ENCODE measurements at places on chromosomes 2 and 18.

- DNase-seq = peak; percentile 51
Measured at GRCh38 chr2:9178904-9179571, 27.6 kb upstream of the ASAP2 start.

GRCh38 chr18:57433934-57434535, 1.1 kb upstream of the ONECUT2 start:
- DNase-seq = no peak

- DNase-seq = peak; percentile 11
Measured at GRCh38 chr2:157627594-157628476, 829 bp downstream of the ACVR1C start.

- no peak for DNase-seq
Measured at GRCh38 chr2:54681416-54681815, 42.0 kb upstream of the EML6 start.

GRCh38 chr18:48558248-48558647, 19.4 kb downstream of the CTIF start:
- no peak for DNase-seq

- no peak for DNase-seq
Measured at GRCh38 chr2:131656816-131657633, 129.3 kb downstream of the CCDC74A start.

DNA sequence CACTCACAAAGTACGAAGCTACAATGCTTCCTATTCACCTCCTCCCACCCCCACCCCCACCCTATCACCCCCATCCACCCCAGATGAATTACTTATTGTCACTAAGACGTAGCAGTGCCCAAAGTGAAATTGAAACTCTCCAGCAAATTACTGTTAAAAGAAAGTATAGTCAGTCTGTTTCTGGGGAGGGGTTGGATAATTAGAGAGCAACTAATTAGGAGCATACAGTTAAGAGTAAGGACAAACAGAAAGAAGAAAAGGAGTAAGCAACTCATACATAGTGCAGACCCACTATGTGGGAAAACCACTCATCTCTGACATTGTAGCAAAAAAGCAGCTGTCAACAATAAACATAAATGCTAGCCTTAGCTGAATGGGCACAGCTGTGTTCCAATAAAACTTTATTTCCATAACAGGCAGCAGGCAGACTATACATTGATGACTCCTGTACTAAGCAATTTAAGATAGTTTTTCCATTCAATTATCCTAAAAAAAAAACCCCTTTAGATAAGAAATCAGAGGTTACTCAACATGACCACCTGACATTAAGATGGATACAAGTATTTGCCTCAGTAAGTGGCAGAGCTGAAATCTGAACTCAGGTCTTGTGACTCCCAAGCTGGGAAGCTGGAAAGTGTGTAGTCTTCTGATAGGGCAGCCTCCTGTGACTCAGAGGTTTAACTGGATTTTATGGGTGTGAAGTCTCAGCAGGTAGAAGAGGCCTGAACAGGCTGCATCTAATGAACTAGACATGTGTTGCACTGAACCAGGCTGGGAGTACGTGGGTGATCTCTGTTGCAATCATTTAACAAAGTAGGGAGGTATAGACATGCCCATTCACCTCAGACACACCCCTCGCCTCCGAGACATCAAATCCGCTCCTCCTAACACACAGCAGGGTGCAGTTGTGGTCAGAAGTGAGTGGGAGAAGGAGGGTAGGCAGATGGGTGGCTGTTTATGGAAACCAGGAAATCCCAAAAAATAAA, 171.8 kb upstream of the KLF7 start:
- DNase-seq = no peak

- no peak for DNase-seq
Measured at GRCh38 chr2:187989925-187990623, 301.6 kb upstream of the GULP1 start.

- DNase-seq = no peak
Measured at GRCh38 chr18:52541056-52541455, 201.1 kb downstream of the DCC start.

- no peak for DNase-seq
Measured at GRCh38 chr2:128424406-128425171, 105.9 kb upstream of the HS6ST1 start.

DNA sequence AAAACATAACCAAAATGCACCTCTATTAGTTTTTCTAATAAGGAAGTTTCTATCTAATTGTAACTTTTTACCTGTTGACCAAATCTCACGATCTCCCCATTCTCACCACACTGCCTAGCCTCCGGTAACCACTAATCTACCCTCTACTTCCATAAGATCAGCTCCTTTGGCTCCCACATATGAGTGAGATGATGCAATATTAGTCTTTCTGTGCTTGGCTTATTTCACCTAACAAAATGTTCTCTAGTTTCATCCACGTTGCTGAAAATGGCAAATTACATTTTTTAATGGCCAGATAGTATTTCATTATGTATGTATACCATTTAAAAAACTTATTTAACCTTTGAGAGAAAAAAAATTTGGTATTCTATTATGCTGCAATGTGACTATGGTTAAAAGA, 379.0 kb upstream of the NXPH2 start:
- no peak for DNase-seq

DNA sequence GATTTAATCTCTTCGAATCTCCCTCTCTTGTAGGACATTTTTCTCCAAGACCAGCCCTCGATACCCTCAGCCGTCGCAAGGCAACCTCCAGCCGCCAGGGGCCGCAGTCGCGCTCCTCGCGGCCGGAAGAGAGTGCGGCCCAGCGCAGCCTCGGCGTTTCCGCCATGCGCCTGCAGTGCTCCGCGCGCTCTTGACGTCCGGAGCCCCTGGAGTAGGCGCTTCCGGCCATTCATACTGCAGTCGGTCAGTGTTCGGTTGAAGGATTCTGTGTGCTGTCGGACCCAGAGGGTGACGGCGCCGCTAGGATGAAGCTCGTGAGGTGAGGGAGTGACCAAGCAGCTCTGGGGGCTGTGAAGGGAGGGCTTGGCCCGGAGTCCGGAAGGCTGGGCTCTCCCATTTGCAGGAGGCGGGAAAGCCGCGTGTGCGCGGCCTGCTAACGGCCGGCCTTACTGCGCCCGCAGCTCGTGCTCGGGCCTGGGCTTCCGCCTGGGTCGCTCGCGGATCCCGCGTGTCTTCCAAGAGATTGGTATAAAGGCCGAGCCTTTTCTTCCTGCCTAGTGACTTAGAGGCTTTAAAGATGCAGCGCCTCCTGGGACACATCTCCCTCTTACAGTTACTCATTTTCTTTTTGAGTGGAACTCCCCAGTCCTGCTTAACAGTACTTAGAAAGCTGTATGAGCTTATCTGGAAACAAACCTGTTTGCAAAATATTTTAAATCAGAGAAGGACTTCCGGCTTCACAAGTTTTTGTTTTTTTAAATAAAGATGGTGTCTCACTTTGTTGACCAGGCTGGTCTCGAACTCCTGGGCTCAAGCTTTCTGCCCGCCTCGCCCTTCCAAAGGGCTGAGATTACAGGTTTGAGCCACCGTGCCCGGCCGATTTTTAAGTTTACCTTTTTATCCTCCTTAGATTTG, at the start of gene SNRPD1:
Gene SNRPD1 (plus strand): TSS at position 190 of the 915 bp plus-strand sequence. CDS start 116 bp downstream, at position 306.
- DNase-seq = peak; percentile 91

- DNase-seq = no peak
Measured at GRCh38 chr2:196808083-196808665, 981 bp downstream of the C2orf66 start.

DNA sequence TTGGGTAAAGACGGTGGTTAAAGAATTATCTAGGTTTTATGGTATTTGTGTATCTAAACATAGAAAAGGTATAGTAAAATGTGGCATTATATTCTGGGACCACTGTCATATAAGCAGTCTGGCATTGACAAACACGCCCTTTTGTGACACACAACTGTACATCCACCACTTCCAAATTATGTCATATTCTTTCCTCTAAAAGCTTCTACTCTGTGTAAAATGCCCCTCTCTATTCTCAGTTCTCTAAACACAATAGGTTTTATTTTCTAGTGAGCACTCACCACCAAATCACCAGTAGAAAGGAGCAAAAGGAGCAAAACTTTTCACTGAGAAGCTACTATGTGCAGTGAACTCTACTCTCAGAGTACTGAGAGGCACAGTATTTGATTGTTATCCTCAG, 88.1 kb upstream of the PIEZO2 start:
- DNase-seq = no peak

DNA sequence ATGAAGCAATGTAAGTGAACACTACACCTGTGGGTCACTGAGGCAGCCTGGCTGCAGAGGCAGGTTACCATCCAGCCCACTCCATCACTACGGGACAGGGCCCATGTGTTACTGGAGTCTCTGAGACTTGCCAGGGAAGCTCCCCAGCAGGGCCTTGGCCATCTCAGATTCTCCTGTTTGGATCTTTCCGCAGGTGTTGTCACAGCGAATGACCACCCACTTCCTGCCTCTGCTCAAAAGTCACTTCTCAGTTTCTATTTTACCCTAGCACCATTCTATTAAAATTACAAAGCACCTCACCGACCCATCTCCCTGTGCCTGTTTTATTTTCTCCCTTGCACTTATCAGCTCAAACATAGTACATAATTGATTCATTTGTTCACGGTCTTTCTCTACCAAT, 34.5 kb upstream of the L3MBTL4 start:
- no peak for DNase-seq

DNA sequence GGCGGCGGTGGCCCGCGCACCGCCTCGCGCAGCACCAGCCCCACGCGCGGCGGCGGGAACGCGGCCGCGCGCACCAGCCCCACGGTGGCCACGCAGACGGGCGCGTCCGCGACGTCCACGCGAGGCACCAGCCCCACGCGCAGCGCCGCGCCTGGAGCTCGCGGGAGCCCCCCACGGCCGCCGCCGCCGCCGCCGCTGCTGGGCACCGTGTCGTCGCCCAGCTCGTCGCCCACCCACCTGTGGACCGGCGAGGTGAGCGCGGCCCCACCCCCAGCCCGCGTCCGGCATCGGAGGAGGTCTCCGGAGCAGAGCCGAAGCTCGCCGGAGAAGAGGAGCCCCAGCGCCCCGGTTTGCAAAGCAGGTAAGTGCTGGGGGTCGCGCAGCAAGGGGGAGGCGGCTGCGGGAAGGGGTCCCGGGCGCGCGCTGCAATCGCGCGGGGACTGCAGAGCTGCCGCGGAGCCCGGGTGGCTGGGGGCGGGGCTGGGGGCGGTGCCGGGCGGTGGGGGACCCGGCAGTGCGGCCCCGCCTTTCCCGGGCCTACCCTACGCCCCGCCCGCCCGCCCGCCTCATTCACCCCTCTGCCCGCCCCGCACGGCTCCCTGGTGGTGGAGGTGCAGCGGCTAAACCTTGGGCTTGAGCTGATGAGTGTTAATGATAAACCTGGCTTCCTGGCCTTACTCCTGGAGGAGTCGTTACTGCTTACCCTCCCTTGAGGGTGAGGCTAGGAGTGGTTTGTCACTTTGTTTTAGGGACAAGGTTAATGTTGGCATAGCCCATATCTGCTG, 851 bp downstream of the FAM117B start:
- DNase-seq = peak; percentile 51

- DNase-seq = peak; percentile 88
Measured at GRCh38 chr2:7857904-7858303, 824.0 kb upstream of the ID2 start.

GRCh38 chr2:113896791-113897190, 6.9 kb downstream of the ACTR3 start:
- DNase-seq = peak; percentile 47

DNA sequence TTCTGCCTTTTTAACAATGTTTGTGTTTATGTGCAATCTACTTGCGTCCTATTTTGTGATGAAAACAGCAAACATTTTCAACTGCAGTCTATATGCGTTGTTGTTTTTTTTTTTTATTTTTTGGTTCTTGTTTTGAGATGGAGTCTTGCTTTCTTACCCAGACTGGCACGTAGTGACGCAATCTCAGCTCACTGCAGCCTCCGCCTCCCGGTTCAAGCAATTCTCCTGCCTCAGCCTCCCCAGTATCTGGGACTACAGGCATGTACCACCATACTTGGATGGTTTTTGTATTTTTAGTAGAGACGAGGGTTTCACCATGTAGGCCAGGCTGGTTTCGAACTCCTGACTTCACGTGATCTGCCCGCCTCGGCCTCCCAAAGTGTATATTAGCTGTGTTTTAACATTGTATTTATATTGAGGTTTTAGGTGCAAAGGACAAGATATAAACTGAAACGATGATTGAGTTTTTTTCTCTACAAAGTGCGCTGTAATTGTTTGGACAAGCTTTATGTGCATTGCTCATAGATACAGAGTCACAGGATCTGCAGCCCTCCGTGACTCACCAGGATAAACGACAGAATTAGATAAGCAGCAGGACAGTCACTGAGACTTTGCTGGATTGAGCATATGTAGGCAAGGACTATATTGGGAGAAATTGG, 17.4 kb downstream of the CDH7 start:
- no peak for DNase-seq

- DNase-seq = peak; percentile 93
Measured at GRCh38 chr2:181371782-181372645, 85.2 kb upstream of the ITGA4 start.

DNA sequence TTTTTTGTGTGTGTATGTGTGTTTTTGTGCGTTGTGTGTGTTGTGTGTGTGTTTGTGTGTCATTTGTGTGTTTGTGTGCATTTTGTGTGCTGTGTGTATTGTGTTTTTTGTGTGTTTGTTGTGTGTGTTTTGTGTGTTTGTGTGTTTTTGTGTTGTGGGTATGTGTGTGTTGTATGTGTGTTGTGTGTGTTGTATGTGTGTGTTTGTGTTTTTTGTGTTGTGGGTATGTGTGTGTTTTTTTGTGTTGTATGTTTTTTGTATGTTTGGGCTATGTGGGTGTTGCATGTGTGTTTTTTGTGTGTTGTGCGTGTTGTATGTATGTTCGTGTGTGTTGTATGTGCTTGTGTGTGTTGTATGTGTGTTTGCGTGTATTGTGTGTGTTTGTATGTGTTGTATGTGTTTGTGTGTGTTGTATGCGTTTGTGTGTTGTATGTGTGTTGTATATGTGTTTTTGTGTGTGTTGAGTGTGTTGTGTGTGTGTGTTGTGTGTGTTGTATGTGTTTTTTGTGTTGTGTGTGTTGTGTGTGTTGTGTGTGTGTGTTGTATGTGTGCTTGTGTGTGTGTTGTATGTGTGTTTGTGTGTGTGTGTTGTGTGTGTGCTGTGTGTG, 275.3 kb downstream of the HRH4 start:
- no peak for DNase-seq

- no peak for DNase-seq
Measured at GRCh38 chr2:176364273-176364977, 95.2 kb downstream of the MTX2 start.

GRCh38 chr2:235048549-235048948, 96.7 kb downstream of the SH3BP4 start:
- DNase-seq = no peak

DNA sequence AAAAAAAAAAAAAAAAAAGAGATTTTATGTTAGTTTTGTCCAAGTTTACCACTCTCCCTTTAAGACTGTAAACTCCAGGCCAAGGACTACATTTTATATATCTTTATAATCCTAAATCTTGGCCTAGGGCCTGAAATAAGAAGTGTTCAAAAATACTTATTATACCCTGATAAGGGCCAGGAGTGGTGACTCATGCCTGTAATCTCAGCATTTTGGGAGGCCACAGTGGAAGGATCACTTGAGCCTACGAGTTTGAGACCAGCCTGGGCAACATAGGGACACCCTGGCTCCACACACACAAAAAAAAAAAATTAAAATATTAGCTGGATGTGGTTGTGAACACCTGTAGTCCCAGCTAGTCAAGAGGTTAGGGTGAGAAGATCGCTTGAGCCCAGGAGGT, 12.7 kb downstream of the TRIP12 start:
- DNase-seq = peak; percentile 14
